BJ (cell line): ENCODE measurements at places on chromosomes 4 and X. TPM values are rescaled to one million over a fixed set of nuclear protein-coding genes. Genes with fewer than 3 reads are reported as not detected.

The RPL39 gene
- 935 and 2,139 TPM in 2 replicates for polyA plus RNA-seq

The MAGEA9B gene
- not detected in 2 replicates for polyA plus RNA-seq

The POU4F2 gene
- not detected in 2 replicates for polyA plus RNA-seq

The FAM9B gene
- not detected in 2 replicates for polyA plus RNA-seq

- peak; percentile 15 for DNase-seq
These were observed 16.6 kb downstream of the MAGEA9B start for GRCh38 chrX:149570668-149571067.

- peak; percentile 78 for DNase-seq
These were observed 10.3 kb downstream of the SNX25 start for GRCh38 chr4:185219551-185220344.

DNA sequence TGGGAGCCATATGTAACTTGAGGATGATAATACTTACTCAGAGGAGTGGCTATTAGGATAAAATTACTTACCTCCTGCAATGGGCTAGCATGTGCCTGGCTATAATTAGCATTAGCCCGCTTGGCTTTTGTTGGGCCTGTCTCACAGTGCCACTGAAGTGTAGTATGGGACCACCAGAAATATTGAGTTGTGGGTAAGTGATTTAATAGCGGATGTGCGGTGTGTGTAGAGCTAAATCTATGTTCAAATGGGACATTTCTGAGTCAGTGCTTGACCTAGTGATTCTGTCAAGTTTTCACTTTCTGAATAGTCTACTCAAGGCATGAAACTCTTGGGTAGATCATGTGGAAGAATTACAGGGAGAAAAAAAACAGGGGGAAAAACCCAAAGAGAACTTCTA, 3.5 kb upstream of the CLNK start:
- no peak for DNase-seq

DNA sequence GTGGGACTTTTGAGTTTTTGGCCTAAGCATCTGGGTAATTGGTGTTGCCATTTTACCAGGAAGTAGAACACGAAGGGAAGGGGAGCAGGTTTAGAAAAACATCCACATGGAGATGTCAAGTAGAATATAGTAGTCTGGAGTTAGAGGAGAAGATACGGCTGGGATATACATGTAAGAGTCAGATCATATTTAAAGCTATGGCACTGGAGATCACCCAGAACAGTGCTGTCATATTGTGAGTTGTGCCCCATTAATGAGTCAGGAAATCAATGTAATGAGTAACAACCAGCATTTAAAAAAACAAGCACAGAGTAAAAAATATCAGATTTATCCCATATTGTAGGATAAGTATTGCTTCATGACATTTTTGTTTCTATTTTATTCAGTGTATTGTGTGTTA, 4.2 kb downstream of the GSTCD start:
- DNase-seq = no peak

GRCh38 chr4:168815379-168816345, 194.4 kb downstream of the CBR4 start:
- DNase-seq = no peak
